ENCODE measurements at places on chromosomes 1 and 21.

GRCh38 chr1:97160818-97161217 is 439.2 kb downstream of the PTBP2 start:
- no peak for DNase-seq

- no peak for DNase-seq
These were observed 107.9 kb downstream of the LMO4 start for GRCh38 chr1:87436534-87436933.

- no peak for DNase-seq
These were observed 2.4 kb downstream of the NHLH2 start for GRCh38 chr1:115838431-115839028.

- no peak for DNase-seq
These were observed 54.5 kb downstream of the LGR6 start for GRCh38 chr1:202247837-202248795.

Data from non-pigmented ciliary epithelial cell (primary cell).